CD4-positive, alpha-beta T cell treated with Interleukin-10 for 1 hour (primary cell): ENCODE measurements at places on chromosomes 13 and 19.

GRCh38 chr13:42040730-42041010 lies 7.8 kb upstream of the DGKH start:
- DNase-seq = no peak

DNA sequence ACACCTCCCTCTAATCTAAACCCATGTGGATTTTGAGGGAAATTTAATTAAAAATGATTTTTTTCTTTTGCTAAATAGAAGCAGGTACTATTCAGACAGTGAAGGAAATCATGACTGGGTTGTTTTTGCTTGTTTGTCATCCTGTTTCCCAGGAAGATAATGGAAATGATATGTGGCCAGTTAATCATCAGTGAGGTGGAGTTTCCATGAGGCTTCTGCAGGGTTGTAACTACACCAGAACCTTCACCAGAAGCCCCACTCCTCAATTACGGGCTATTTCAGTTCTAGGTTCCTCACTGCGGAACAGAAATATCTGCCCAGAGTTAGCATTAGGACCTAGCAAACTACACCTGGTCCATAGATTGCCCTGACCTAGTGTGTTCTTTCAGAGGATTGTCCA lies 394.0 kb downstream of the DLEU7 start:
- DNase-seq = no peak

- no peak for DNase-seq
These were observed 36.4 kb downstream of the RXFP2 start for GRCh38 chr13:31775686-31776085.

DNA sequence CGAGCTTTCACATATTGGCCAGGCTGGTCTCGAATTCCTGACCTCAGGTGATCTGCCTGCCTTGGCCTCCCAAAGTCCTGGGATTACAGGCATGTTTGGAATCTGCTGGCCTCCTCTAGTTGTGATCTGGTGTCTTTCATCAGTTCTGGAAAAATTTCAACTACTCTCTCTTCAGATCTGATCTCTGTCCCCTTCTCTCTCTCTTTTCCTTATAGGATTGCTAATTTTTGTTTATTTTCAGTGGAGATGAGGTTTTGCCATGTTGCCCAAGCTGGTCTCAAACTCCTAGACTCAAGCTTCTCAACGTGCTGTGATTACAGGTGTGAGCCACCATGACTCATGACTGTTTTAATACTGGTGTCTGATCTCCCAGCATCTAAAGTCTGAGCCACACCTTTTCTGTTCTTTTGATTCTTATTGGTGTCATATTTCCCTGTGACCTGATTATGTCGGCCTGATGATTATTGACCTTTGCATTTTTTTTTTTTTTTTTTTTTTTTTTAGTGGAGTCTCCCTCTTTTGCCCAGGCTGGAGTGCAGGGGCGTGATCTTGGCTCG lies 10.4 kb upstream of the NANOS2 start:
- no peak for DNase-seq

DNA sequence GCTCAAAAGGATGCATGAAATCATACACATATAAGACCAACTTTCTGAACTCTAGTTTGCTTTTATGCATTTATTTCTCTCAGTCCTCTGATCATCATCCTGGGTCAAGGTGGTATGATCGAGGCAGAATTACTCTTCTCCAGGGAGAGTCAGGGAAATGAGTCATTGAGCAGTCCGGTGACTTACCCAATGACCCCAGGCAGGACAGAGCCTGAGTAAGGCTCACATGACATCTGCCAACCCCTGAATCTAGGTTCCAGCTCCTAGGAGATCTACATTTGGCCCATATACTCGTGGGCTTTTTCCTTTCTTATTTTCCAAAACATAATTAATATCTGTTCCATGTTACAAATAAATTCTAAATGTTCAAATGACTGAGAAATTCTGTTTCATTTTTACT lies 502.3 kb downstream of the FOXO1 start:
- DNase-seq = no peak

GRCh38 chr19:47623151-47623920 lies 14.4 kb downstream of the BICRA start:
- DNase-seq = no peak

GRCh38 chr13:112692586-112692985 lies 2.7 kb downstream of the ATP11A start:
- DNase-seq = no peak

- DNase-seq = no peak
These were observed 168.5 kb upstream of the FREM2 start for GRCh38 chr13:38518328-38518727.

DNA sequence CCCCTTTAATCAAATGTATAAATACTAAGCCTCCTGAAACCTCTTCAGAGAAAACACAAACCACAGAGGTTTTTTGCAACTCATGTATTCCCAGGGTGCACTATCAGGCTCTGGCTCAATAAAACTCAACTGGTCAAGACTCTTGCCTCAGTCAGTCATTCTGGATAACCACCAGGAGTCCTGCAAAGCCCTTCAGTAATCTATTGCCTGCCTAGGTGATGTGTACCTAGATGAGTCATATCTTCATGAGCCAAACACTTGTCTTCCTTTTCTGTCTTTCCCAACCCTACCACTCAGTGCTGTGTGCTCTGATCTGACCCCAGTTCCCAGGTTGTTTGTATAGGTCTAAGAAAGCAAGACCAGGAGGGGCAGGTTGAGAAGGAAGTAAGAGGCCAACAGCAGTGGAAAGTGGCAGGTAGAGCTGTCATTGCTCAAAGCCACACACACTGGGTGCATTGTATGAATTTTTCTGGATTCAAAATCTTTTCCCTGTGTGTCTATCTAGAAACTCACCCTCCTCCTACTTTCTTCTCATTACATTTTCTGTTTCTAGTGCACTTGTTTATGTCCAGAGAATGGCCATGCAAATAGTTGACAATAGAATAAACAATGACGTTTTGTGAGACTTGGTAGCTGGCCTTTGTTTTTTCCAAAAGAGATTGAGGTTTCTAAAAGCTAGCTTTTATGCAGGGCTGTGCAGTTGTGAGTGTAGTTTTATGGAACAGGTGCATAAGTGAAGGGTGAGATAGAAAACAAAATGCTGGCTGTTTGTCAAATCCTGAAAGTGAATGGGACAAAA lies 48.1 kb downstream of the PSG1 start:
- DNase-seq = no peak

- no peak for DNase-seq
These were observed 41.4 kb upstream of the ZNF83 start for GRCh38 chr19:52679598-52679997.

DNA sequence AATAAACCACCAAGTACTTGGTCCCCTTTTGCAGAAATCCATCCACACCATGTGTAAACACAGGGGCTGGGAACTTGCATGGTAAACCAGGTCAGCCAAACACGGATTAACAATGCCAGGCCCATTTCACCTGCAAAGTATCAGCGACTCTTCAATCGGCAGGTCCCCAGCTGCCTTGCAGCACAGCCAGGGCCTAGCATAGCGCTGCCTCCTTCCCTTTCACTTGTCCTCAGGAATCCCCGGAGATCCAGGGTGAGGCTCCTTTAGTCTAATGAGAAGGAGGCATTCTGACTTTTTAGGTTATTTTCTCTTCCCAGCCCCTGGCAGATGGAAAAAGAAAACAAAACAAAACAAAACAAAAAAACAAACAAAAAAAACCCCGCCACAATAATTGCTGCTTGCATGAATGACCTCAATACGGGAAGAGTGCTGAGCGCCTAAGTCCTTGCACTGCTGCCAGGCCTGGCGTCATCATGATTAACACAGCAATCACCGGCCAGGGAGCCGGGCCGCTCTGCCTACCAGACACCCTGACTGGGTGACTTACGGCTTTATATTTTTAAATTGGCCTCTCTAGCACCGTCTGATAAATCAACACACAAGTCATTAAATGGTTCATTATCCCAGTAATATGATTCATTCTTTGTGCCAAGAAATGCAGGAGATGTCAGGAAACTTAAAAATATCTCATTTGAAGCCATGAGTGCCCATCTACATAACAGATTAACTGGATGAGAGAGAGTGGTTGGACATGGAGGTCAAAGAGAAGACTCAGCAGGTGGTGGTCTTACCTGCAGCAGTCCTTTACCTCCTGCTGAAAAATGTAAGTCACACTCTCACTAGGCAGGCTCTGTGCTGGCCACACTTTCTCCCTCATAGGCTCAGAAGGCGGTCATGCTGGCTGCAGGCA lies 692.7 kb downstream of the UQCRFS1 start:
- DNase-seq = no peak

- DNase-seq = peak; percentile 65
These were observed 5.7 kb downstream of the JAK3 start for GRCh38 chr19:17841810-17842662.

GRCh38 chr19:16571822-16572331 lies 338 bp downstream of the SLC35E1 start:
- peak; percentile 46 for DNase-seq

DNA sequence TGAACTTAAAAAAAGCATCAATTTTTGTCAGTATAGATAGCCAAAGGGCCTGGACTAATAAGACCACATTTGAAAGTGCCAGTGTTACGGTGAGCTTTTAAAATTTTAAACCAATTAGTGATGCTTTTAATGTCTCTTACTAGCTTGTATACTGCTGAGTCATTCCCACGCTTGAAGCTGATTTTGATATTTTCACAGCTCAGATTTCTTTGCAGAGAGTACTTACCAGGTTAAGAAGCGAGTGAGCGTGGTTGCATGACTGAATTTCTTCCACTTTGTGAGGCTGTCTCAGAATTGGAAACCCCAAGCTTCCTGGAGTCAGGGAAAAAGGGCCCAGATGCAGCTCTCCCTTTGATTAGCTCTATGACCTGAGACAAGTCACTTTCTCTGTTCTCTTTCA lies 74.5 kb upstream of the NBEA start:
- DNase-seq = no peak

DNA sequence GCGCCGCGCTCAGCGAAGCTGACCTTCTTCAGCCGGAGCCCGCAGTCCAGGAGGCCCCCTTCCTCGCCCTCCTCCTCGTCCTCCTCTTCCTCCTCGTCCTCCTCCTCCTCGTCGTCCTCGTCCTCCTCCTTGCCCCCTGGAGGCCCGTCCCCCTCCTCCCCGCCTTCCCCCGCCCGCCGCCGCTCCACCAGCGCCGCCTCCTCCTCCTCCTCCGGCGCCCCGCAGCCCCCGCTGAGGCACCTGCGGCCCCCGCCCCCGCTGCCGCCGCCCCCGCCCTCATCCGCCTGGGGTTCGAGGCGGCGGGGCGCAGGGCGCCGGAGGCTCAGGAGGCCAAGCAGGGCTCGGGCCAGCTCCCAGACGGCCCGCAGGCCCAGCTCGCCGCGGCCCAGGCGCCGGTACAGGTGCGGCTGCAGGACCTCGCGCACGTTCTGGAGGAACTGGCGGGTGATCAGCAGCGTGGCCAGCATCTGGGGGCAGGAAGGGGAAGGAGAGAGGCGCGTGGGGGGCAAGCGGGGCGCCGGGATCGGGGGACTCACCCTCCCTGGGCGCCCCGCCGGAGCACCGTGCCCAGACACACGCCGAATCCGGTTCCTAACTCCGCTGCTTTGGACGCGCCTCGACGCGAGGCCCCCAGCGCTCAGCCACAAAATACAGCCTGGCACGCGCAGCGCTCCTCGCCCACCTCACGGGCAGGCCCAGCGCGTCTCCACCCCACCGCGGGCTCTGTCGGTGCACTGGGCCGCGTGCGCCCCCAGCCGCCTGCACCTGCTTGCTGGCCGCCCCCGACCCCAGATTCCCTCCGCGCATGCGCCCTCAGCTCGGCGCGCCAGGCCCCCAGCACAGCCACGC lies 5.9 kb downstream of the ANO8 start:
- peak; percentile 51 for DNase-seq

GRCh38 chr13:28489524-28489931 lies 5.4 kb downstream of the FLT1 start:
- no peak for DNase-seq

DNA sequence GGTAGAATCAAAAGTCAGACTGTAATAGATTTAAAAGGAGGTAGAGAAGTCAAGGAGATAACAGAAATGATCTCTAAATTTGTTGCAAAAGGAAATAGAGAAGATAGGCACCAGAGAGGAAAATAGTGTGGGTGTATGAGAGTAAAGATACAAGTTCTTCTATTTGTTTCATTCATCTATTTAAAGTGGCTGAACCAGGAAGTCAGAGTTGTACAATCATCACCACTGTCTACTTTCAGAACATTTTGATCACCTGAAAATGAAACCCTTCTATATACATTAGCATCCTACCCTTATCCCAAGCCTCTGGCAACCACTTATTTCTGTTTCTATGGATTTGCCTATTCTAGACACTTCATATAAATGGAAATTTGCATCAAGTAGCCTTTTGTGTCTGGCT lies 36.7 kb downstream of the INTS6 start:
- DNase-seq = no peak

DNA sequence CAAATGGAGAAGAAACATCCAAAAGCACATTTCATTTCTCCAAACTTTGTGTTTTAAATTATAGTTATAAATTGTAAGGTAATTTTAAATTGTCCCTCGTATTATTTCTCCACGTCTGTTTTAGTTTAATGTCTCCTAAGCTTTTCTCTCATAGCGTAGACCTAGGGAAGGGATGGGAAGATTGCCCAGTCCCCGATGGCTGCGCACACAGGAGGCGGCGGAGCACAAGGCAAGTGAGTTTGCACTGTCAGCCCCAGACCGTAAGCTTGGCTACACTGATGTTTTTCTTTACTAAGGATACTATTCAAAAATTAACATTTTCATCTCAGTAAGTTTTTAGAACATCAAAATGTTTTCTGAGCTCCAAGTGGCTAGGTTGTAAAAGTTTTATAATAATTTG lies 72.3 kb downstream of the GPR12 start:
- no peak for DNase-seq

DNA sequence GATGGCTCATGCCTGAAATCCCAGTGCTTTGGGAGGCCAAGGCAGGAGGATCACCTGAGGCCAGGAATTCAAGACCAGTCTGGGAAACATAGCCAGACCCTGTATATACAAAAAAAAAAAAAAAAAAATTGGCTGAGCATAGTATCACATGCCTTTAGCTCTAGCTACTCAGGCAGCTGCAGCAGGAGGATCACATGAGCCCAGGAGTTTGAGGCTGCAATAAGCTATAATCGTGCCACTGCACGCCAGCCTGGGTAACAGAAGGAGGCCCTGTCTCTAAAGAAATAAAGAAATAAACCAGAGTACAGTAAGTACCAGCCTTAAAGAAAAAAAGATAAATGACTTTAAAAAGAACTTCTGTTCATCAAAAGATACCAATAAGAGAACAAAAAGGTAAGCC lies 52.9 kb downstream of the FAM124A start:
- no peak for DNase-seq

- peak; percentile 69 for DNase-seq
These were observed 15.3 kb downstream of the GATAD2A start for GRCh38 chr19:19420570-19421298.

GRCh38 chr13:27770809-27771208 lies 21.5 kb upstream of the GSX1 start:
- peak; percentile 30 for DNase-seq

DNA sequence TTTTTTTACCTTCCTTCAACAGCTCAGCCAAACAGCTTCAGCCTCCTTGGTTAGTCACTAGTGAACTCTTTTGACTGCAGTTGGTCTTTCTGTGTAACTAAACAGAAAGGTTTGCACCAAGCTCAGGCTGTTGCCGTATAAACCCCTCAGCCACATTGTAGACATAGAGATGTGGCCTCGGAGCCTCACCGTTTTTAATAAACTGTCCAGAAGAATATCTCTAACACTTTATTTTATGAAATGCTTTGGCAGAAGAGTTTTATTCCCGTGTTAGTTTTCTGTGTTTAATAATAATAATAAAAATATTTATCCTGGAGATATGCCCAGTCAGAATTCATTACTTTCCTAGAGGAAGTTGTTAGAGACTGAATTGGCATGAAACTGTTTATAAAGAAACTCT lies 171.7 kb upstream of the MAB21L1 start:
- no peak for DNase-seq
